Muscle of leg (tissue), 16 donors: ENCODE measurements at places on chromosomes 7 and 10. TPM values are rescaled to one million over a fixed set of nuclear protein-coding genes. Genes with fewer than 3 reads are reported as not detected.

DNA sequence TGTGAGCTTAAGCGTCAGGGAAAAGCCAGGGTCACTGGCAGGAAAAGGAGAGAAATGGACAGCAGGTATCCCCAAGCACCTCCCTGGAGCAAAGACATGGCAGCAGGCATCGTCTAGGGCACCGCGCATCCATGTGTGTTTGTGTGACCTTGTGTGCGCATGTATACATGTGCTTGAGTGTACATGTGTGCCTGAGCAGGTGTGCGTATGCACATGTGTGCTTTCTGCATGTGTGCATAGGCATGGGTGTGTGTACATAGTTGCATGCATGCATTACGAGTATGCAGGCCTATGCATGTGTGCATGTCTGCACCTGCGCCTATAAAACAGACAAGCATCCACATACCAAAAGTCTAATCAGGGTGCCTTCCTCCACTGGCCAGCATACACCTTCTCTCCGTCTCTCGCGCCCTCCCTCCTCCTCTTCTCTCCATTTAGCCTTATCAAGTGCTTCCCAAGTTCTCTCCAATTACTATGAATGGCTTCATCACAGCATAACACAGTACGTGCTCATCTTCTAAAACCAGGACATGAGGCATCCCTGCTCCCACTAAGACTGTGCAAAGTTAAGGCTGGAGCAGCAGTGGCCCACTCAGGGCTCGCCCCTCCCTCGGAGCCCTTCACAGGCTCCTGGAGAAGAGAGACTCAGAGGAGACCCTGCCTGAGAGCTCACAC lies 30.6 kb downstream of the RASGEF1A start:
- H3K36me3 ChIP-seq: no peaks in the 10 kb centered on the region
- DNase-seq: no peak
- H3K27me3 ChIP-seq: peaks cover 9% of the 10 kb centered on the region
- no peaks in the 10 kb centered on the region for H3K4me1 ChIP-seq
- no peak overlapping the region for H3K4me3 ChIP-seq
- no peak overlapping the region for H3K27ac ChIP-seq

DNA sequence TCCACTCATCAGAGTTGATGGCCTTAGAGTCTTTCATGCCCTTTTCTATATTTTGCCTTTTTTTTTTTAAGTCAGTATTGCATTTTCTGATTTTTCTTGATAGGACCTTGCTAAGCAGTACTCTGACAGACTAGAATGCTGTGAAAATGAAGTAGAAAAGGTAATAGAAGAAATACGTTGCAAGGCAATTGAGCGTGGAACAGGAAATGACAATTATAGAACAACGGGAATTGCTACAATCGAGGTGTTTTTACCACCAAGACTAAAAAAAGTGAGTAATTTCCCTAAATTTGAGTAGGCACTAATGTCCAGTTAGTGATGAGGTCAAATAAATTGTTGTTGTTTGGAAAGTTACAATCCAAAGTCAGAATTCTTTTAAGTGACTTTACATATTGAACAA lies 7.4 kb downstream of the NUB1 start:
- H3K27me3 ChIP-seq: no peaks in the 10 kb centered on the region
- no peak for DNase-seq
- no peak overlapping the region for H3K27ac ChIP-seq
- H3K4me1 ChIP-seq: peaks cover 3% of the 10 kb centered on the region
- H3K4me3 ChIP-seq: no peak overlapping the region

- peaks cover 1% of the 10 kb centered on the region for H3K27me3 ChIP-seq
- peaks cover 6% of the 10 kb centered on the region for H3K36me3 ChIP-seq
- H3K27ac ChIP-seq: peak overlapping the region; percentile 62
- H3K4me3 ChIP-seq: no peak overlapping the region
- H3K4me1 ChIP-seq: peaks cover 43% of the 10 kb centered on the region
- DNase-seq: no peak
Measured at GRCh38 chr10:71344154-71344925, 25.3 kb downstream of the SLC29A3 start.

DNA sequence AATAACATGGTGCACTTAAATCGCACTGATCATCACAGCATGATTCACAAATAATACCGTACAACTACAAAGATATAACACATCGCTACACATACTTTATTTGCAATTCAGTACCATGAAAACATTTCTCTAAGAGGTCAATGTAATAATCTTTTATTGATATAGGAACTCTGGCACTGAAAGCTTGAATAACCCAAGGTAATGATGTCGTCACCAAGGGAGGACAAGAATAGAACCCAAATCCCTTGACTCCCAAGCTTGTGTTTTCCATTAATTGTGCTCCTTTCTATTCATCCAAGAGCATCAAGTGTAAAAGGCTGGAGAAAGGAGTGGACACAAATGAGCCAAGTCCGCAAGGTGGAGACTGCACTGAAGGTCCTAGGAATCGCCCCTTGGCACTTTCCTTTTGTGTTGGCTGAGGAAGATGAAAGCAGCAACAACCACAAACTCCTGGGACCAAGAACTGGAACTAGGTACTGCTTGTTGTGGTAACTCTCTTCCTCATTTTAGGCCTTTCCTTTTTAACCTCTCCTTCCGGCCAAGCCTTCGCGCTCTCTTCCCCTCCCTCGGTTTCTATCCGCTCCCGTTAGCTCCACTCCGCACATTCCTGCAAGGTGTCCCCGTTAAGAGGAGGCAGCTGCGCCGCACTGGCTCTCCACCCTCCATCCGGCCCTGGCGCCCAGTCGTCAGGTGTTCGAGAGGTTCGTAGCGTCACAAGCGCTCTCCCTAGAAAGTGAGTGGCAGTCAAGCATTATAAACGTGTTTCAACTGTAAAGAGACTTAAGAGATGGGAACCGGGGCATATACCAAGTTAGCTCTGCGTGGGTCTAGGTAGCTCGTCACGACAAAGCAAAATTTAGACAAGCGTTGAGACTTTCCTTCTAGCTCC lies 1.0 kb upstream of the CBLL1 start:
- H3K36me3 ChIP-seq: no peaks in the 10 kb centered on the region
- no peak for DNase-seq
- peaks cover 6% of the 10 kb centered on the region for H3K4me1 ChIP-seq
- peak overlapping the region; percentile 86 for H3K4me3 ChIP-seq
- peak overlapping the region; percentile 96 for H3K27ac ChIP-seq
- H3K27me3 ChIP-seq: peaks cover 2% of the 10 kb centered on the region

DNA sequence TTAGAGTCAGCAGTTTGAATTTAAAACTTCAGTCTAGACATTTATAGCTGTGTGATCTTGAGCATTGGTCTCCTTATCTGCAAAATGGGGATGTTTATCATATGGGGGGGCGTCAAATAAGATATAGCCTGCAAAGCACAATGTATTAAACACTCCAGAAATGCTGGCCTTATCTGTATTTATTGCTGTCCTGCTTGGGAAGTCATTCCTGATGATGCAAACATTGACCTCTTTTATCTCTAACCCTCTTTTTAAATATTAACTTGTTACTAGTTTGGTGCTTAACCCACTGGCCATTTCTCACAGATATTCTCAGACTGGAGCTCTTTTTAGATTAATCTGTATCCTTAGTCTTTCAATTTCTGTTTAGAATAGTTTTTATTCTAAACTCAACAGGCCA lies 13.2 kb downstream of the MRPS33 start:
- peaks cover 6% of the 10 kb centered on the region for H3K36me3 ChIP-seq
- H3K27ac ChIP-seq: no peak overlapping the region
- H3K27me3 ChIP-seq: no peaks in the 10 kb centered on the region
- no peak overlapping the region for H3K4me3 ChIP-seq

- DNase-seq: peak; percentile 11
- no peaks in the 10 kb centered on the region for H3K27me3 ChIP-seq
- no peaks in the 10 kb centered on the region for H3K4me1 ChIP-seq
- H3K27ac ChIP-seq: no peak overlapping the region
- no peaks in the 10 kb centered on the region for H3K36me3 ChIP-seq
- H3K4me3 ChIP-seq: no peak overlapping the region
Measured at GRCh38 chr7:104272767-104273384, 55.5 kb upstream of the LHFPL3 start.

- no peaks in the 10 kb centered on the region for H3K36me3 ChIP-seq
- no peak overlapping the region for H3K27ac ChIP-seq
- no peaks in the 10 kb centered on the region for H3K4me1 ChIP-seq
- H3K27me3 ChIP-seq: no peaks in the 10 kb centered on the region
- H3K4me3 ChIP-seq: no peak overlapping the region
Measured at GRCh38 chr7:156777364-156778069, 115.5 kb downstream of the LMBR1 start.

DNA sequence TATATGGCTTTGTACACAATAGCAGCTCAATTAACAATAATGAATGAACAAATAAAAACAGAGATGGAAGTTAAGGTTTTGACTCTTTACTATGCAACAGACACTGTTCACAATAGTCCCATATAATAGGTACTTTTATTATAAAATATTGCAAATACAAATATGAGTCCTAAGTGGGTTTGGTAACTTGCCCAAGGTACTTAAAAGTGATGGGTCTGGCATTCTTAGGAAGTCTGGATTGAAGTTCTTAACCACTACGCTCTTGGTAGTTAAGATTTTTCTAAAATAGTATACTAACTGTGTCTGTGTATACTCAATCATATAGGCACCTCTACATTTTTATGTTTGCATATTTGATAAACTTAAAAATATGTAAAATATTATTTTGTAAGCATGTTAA lies 55.5 kb downstream of the HGF start:
- no peaks in the 10 kb centered on the region for H3K27me3 ChIP-seq
- no peaks in the 10 kb centered on the region for H3K36me3 ChIP-seq
- no peak for DNase-seq
- no peak overlapping the region for H3K4me3 ChIP-seq

The PNLIPRP2 gene
- 0.43 TPM for polyA plus RNA-seq

The DNTT gene
- 0.39 TPM for polyA plus RNA-seq

The GOLGA7B gene
- polyA plus RNA-seq: 0.11 TPM

The KCNH2 gene
- 20.9 TPM for polyA plus RNA-seq

The PLXDC2 gene
- 39.0 TPM for polyA plus RNA-seq

The TAS2R5 gene
- polyA plus RNA-seq: 0.61 TPM
